ENCODE measurements at places on chromosomes 4 and X.
A peak's percentile ranks its signal among the peaks of the same experiment; 100 is the strongest.

DNA sequence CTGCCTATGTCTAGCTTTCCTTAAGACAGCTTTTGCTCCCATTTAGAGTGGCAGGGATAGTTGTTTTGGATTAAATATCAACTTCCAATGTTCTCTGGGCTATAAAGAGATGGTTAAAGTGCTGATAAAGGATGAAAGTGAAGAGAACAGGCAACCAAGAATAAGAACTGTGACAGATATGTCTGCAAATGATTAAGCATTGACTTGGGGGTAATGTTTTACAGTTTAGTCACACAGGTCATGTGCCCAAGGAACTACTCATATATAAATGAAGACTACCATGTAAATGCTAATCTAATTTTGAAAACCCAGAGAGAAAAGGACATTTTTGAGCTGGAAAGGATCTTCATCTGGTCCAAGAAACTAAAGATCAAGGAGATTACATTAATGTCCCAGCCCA is 42.1 kb downstream of the RBMX2 start:
- DNase-seq = no peak

DNA sequence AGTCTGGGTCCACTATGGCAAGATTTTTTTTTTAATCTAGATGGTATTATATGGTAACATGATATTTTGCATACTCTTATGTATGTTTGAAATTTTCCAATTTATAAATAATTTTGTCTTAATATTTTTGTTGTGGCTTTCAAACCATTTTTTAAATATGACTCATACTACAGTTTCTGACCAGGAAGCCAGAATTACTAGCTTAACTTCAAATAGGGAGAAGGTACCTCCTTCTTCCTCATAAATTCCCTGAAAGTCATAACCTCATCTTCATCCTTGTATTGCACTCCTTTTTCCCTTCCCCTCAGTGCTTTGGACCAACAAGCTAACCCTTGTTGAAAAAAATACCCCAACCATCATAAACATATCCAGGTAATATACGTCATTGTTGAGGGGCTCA is 21.6 kb downstream of the ARAP2 start:
- peak; percentile 5 for DNase-seq

- DNase-seq = no peak
Observed at GRCh38 chrX:14670819-14671218, 141.5 kb downstream of the GLRA2 start.

GRCh38 chrX:26783512-26784225 is 567.7 kb downstream of the MAGEB5 start:
- DNase-seq = peak; percentile 42

DNA sequence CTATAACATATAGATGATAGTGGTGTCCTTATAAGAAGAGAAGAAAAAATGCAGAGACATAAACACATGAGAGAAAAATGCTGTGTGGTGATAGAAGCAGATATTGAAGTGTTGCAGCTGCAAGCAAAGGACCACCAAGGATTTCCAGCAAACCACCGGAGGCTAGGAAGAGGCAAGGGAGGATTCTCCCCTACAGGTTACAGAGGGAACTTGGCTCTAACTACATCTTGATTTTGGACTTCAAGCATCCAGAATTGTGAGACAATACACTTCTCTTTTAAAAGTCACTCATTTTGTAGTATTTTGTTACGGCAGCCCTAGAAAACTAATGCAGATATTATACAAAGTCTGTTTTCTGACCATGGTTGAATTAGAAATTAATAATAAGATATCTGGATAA is 30.4 kb upstream of the CHRDL1 start:
- no peak for DNase-seq

- no peak for DNase-seq
Observed at GRCh38 chr4:88382621-88383020, 4.0 kb downstream of the HERC6 start.

- peak; percentile 58 for DNase-seq
Observed at GRCh38 chr4:93791570-93792195, 36.9 kb upstream of the ATOH1 start.

DNA sequence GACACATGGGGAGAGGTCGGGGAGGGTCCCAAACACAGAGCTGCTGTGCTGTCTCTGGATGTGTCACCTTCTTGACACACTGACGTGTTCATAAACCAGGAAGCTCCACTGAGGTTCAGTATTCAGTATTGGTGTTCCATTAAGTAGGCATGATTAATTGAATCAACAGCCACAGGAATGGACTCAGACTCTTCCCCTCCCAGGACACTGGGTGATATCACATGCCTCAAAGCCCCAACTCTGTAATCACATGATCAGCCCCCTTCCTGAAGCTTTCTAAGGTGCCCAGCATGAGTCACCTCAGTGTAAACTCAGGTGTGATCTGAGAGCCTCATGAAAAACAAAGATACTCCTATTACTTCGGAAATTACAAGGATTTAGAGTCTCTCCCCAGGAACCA is 21.1 kb upstream of the HNRNPD start:
- DNase-seq = no peak

DNA sequence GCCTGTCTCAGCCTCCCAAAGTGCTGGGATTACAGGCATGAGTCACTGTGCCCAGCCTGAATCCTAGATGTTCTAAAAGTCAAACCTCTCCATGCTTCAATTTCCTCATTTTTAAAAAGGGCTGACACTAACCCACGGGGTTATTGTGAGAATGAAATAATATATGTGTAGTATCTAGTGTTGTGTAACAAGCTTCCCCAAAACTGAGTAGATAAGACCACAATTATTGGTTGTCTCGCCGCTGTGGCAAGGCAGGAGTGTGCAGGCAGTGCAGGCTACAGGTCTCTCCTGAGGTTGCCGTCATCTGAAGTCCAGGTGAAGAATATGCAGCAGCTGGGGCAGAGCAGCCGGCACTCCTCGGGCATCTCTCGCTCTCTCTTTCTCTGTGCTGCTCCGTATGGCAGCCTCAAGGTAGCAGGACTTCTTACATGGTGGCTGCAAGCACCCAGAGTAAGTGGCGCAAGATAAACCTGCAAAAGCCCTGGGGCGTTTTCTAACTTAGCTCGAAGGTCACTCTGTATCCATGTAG is 30.9 kb downstream of the RAB33B start:
- DNase-seq = no peak

- peak; percentile 98 for DNase-seq
Observed at GRCh38 chr4:122765692-122766352, 33.3 kb downstream of the BBS12 start.

GRCh38 chr4:175065228-175065627 is 147.1 kb downstream of the ADAM29 start:
- DNase-seq = no peak

- DNase-seq = peak; percentile 61
Observed at GRCh38 chr4:16597845-16598596, 300.4 kb downstream of the LDB2 start.

DNA sequence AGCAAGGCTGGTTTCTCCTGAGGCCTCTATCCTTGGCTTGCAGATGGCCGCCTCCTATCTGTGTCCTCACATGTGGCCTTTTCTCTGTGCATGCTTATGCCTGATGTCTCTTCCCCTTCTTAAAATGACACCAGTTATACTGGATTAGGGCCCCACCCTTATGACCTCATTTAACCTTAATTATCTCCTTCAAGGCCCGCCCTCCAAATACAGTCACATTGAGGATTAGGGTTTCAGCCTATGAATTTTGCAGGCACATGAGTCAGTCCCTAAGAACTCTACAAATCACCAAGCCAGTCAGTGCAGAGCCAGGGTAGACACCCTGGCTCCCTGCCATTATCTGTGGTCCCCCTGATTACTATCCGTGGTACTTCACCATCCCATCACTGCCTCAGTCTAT is 51.6 kb downstream of the MAML3 start:
- no peak for DNase-seq

DNA sequence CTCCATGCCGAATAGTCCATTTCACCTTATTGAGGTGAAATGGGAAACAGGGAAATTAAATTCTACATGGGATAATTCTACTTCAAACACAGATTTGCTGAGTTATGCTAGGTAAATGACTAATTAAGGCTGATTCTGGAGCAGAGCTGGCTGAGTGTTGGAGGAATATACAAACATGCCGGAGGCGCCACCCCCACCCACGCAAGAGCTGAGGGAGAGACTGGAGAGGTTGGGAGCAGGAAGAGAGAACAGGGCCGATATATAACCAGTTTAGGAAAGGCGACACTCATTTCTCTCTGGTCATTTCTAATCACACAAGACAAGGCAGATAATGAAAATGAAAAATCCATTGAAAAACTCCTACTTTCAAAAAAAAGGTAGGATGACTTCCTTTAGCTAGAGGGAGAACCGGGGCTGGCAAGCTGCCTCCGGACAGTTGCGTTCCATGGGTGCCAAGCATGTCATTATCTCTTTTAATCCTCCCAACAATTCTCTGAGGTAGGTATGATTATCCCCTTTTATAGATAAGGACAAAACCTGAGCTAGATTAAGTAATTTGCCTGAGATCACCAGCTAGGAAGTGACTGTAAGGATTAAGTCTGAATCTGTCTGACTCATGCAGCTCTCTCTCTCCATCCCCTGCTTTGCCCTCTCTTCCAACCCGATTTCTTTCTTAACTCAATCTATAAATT is 27.6 kb upstream of the CFAP299 start:
- peak; percentile 83 for DNase-seq

GRCh38 chrX:38627683-38628082 is 66.3 kb downstream of the TSPAN7 start:
- DNase-seq = peak; percentile 42

DNA sequence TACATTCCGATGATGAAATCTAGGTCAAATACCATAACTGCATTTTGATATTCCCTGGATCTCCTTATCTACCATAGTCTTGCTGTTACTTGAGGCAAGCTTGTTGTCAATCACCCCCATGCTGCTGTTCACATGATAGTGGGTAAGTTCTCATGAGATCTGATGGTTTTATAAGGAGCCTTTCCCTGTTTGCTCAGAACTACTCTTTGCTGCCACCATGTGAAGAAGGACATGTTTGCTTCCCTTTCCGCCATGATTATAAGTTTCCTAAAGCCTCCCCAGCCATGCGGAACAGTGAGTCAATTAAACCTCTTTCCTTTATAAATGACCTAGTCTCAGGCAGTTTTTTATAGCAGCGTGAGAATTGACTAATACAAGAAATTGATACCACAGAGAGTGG is 432.0 kb downstream of the GLUD2 start:
- peak; percentile 1 for DNase-seq

- peak; percentile 16 for DNase-seq
Observed at GRCh38 chrX:54447461-54447860, 7.3 kb downstream of the TSR2 start.

- DNase-seq = no peak
Observed at GRCh38 chrX:56268888-56269287, 36.7 kb downstream of the KLF8 start.

- DNase-seq = no peak
Observed at GRCh38 chr4:126446917-126447316, 1132.2 kb downstream of the FAT4 start.

GRCh38 chr4:168059251-168059650 is 33.1 kb upstream of the ANXA10 start:
- DNase-seq = peak; percentile 35

DNA sequence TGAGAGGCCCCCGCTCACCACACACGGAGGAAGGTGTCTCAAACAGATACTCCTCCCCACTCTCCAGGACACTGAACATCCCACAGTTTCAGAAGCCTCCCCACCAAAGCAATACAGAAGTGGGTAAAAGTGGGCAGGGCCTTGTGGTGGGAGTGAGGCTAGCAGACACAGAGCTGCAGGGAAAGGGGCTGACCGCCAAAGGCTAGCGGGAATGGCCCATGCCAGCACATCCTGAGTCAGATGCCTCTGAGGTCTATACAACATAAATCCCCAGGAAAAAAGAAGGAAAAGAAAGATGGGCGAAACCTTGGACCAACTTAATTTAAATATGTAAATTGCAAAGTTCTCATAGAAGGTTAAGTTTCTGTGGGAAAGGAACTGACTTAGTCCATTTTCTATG is 21.9 kb upstream of the ARHGAP10 start:
- DNase-seq = peak; percentile 50

DNA sequence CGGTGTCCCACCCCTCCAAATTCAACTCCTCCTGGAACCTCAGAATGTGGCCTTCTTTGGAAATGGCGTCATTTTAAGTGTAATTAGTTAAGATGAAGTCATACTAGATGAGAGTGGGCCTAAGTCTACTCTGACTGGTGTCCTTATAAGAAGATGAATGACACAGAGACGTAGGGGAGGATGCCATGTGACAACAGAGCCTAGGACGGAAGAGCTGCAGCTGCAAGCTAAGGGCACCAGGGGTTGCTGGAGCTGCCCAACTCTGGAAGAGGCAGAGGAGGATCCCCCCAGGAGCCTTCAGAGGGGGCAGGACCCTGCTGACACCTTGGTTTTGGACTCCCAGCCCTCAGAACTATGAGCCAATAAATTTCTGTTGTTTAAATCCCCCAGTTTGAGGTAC is 115.1 kb downstream of the STK32B start:
- no peak for DNase-seq

DNA sequence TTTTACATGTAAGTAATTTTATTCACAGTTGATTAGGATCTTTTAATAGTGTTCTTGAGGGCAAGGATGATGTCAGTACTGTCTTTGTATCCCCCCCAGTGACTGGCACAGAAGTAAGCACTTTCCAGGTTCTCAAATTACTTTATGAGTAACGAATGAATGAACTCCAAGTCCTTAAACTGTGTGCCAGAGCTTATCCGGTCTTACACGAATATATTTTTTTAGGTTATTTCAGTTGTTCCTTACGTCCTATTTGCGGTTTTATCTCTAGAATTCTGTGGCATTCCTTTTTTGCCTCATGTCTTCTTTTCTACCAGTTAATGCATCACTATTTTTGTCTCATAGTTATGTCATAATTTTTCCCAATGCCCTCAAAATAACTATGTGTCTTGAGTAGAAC is 106.9 kb upstream of the MID1IP1 start:
- no peak for DNase-seq

- peak; percentile 33 for DNase-seq
Observed at GRCh38 chr4:173486714-173487392, 43.2 kb downstream of the HAND2 start.

DNA sequence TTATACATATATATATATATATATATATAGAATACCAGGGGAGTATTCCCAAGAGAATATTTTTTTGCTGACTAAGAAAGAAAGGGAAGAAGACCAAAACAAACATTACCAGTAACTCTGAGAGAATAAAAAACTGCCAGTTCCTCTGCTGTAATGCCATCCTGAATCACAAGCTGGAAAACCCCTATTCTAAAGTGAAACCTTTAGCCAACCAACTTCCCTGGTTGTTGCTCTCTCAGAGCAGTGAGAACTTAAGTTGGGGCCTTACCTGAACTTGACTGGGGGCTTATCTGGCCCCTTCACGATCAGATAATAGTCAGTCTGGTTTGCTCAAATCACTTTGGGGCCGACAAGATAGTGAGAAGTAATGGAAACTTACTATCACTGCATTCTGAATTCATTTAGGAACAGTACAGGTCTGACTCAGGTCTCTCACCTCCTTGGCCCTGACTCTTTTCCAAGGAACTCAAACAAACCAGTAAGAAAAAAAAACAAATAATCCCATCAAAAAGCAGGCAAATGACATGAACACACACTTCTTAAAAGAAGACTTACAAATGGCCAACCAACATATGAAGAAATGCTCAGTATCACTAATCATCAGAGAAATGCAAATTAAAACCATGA is 62.5 kb downstream of the CD40LG start:
- peak; percentile 78 for DNase-seq

DNA sequence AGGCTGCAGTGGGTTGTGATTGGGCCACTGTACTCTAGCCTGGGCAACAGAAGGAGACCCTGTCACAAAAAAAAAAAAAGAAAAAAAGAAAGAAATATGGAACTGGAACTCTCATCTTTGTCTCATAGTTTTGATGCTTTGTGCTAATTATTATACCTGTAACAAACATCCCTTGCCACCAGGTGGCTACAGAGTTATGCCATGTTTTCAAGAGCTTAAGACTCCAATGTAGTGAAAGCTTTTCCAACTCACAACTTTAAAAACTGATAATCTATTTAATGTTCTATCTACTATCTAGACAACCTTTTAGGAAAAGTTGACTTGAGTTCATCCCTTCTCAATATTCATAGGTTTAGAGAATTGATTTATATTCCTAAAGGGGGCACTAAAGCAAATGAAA is 42.4 kb downstream of the HTR2C start:
- peak; percentile 43 for DNase-seq

Measured in cardiac fibroblast (primary cell).